ENCODE measurements at places on chromosomes 11 and 22.

DNA sequence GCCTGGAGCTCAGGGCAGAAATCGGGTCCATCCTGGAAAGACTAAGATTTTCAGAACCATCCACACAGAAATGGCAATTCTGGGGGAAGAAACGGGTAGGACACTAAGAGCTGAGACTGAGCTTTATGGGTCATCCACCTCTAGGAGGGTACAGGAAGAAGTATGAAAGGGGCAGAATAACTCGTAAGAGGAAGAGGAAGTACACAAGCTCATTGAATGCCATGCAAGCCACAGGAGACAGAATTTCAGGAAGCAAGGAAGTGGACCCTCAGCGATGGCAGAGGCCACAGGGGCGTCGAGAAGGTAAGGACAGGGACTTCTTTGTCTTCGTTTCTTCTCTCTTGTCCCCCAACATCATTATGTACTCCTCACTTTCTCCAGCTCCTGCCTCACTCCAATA lies 169.6 kb downstream of the MAML2 start:
- no peak for DNase-seq

DNA sequence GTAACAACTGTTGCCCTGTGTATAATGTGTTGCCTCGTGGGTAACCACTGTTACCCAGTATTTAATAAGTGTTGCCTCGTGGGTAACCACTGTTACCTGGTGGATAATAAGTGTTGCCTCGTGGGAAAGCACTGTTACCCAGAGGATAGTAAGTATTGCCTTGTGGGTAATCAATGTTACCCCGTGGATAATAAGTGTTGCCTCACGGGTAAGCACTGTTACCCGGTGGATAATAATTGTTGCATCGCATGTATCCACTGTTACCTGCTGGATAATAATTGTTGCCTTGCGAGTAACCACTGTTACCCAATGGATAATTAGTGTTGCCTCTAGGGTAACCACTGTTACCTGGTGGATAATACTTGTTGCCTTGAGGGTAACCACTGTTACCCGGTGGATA lies 17.1 kb upstream of the NXPE4 start:
- no peak for DNase-seq

GRCh38 chr11:122293296-122294023 lies 177.4 kb upstream of the BLID start:
- DNase-seq: no peak

DNA sequence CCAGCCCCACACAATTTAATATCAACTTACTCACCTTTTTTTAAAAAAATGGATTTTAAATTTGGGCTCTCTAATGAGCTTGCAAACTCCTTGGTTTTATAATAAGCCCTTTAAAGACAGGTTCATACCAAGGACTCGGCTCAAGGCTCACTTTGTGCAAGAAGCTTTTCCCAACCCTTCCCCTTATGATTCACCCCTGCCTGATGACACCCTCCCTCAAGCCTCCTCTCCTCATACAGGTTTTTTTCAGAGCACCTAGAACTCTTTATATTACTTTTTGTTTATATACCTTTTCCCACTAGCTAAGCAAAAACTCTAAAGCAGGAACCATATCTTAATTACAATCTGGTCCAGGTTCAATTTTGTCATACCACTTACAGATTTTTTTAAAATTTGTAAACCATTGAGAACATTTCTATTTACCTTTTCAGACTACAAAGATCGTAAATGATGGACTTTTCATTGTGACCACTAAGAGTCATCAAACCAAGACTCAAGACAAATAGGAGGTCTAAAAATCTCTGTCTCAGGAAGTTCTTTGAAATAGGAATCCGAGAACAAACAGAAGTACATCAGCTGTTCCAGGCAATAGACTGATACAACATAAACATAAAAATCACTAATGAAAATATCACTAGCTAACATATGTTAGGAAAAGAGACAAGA lies 13.1 kb upstream of the EXPH5 start:
- no peak for DNase-seq

DNA sequence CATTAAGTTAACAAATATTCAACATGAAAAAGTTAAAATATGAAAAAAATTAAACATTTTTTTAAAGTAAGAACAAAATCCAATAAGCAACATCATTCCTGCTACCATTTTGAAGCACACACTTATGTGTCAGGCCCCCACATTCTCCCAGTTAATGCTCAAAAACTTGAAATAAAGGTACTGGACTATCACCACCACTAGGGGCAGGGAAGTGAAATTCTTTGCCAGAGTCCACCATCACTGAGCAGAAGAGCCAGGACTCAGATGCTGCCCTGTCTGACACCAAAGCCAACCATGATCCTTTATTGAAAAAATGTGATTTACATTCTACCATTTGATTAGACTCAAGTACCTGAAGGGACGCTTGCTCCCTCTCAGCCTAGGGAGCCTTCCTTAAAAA lies 39.1 kb downstream of the PITPNB start:
- DNase-seq: peak; percentile 56

DNA sequence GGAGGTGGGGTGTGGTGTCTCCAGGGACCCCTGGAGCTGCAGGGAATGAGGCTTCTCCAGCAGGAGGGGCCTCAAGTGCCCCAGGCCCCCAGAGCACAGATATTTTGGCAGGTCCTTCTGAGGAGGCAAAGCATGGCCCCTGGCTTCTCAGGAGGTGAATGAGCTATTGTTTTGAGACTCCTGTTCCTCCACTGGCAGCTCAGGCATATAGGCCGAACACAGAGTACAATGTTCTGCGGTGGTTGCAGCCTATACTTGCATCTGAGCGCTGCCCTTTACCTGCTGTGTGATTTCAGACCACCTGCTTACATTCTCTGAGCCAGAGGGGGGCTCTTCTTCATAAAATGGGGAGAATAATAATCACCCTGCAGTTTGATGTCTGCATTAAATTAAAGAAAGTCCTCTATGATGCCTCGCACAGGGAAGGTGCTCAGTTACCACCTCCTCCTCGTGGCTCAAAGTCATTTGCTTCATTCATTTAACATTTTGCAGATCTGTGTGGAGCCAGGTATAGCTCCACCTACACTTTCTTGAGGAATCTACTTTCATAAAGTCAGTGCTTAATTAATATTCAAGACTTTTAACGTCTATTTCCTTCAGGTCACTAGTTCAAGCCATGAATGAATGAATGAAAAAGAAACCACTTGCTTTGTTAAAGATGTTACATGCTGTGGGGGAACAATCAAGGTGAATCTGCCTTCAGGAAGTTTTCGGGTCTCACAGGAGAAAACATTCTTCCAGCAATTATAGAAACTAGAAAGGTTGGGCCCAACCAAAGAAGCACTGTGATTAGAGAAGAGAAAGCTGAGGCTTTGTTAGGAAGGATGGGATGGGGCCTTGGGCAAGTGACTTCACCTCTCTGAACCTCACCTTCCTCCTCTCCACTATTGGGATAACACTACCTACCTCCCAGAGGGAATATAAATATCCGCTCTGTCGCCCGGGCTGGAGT lies 68.4 kb downstream of the ADAMTS15 start:
- DNase-seq: no peak

GRCh38 chr11:101061606-101062005 lies 68.0 kb downstream of the PGR start:
- DNase-seq: no peak

GRCh38 chr11:29131055-29131454 lies 885.8 kb downstream of the KCNA4 start:
- no peak for DNase-seq
